ENCODE measurements at places on chromosomes 2 and 18. TPM values are rescaled to one million over a fixed set of nuclear protein-coding genes. Genes with fewer than 3 reads are reported as not detected.
A peak's percentile ranks its signal among the peaks of the same experiment; 100 is the strongest.

The PRPF40A gene
- total RNA-seq = 66.4 TPM

DNA sequence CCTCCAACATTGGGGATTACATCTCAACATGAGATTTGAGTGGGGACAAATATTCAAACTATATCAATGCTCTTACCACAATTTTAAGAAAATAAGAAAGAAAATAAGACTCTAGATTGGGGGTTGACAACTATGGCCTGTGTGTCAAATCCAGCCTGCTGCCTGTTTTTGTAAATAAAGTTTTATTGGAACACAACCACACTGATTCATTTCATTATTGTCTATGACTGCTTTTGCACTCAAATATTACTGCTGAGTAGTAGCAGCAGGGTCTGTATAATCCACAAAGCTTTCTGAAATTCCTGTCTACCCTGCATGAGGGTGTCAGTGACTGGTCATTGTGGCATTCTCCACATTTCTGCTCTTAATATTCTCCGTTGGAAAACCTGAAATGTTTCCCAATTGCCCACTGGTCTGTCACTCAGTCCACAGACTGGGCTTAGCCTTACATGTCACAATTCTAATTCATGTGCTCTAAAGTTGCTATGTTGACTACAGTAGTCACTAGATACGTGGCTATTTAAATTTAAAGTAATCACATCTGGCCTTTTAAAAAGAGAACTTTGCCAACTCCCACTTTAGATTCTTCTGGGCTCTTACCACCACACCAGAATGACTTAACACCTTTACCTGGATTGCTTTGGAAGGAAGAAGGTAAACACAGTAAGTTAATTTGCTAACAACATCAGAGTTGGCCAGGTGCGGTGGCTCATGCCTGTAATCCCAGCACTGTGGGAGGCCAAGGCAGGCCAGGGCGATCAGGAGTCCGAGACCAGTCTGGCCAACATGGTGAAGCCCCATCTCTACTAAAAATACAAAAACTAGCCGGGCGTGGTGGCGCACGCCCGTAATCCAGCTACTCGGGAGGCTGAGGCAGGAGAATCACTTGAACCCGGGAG is 86.9 kb downstream of the CLHC1 start:
- no peak overlapping the region for H3K4me3 ChIP-seq
- H3K27me3 ChIP-seq = no peaks in the 10 kb centered on the region
- H3K4me1 ChIP-seq = peaks cover 15% of the 10 kb centered on the region
- no peak for DNase-seq
- H3K27ac ChIP-seq = peak overlapping the region; percentile 71

DNA sequence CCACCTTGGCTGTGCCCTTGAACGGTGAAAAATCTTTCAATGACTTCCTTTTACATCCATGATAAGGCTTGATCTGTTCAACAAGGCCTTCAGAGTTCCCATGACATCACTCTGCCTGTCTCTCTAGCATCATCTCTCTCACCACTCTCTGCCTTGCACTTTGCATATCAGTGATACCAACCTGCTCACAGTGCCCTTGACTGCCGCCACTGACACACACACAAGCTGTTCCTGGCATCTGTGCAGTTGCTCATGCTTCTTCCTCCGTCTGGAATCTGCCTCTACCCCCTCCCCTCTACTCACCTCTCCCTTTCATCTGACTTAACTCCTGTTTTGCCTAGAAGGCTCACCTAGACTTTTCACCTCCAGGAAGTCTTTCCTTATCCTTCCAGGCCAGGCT is 79.1 kb upstream of the SEC11C start:
- no peak overlapping the region for H3K27ac ChIP-seq
- DNase-seq = no peak
- H3K36me3 ChIP-seq = no peaks in the 10 kb centered on the region
- H3K4me3 ChIP-seq = no peak overlapping the region
- H3K4me1 ChIP-seq = peaks cover 2% of the 10 kb centered on the region

GRCh38 chr2:183458460-183458859 is 334.2 kb downstream of the NUP35 start:
- H3K36me3 ChIP-seq = no peaks in the 10 kb centered on the region
- H3K27me3 ChIP-seq = no peaks in the 10 kb centered on the region
- no peaks in the 10 kb centered on the region for H3K4me1 ChIP-seq
- DNase-seq = no peak
- no peak overlapping the region for H3K4me3 ChIP-seq
- H3K27ac ChIP-seq = no peak overlapping the region

DNA sequence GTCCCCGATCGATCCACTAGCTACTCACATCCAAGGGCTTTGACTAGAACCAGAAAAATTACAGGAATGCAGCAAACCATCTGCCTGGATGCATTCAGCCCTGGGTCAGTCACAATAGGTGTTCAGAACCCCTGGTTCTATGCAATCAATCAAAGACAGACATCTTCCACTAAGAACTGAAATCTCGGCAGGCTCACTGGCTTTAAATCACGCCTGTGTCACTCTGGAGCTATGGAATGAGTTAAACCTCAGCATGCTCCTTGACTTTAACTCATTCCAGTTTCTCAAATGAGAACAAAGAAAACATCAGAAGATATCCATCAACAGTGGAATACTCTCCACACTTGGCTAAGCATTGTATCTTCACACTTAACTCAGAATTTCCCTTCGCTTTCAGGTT is 68.1 kb upstream of the SPTBN1 start:
- no peak overlapping the region for H3K27ac ChIP-seq
- DNase-seq = no peak
- H3K4me3 ChIP-seq = no peak overlapping the region
- H3K4me1 ChIP-seq = peaks cover 19% of the 10 kb centered on the region
- H3K27me3 ChIP-seq = no peaks in the 10 kb centered on the region

GRCh38 chr18:25097569-25098056 is 254.4 kb downstream of the ZNF521 start:
- H3K27ac ChIP-seq = no peak overlapping the region
- no peaks in the 10 kb centered on the region for H3K36me3 ChIP-seq
- no peak for DNase-seq
- no peak overlapping the region for H3K4me3 ChIP-seq
